ENCODE measurements at places on chromosomes 12 and 14.

- DNase-seq, result no peak
These were observed 42.0 kb downstream of the CKB start for GRCh38 chr14:103480595-103480994.

DNA sequence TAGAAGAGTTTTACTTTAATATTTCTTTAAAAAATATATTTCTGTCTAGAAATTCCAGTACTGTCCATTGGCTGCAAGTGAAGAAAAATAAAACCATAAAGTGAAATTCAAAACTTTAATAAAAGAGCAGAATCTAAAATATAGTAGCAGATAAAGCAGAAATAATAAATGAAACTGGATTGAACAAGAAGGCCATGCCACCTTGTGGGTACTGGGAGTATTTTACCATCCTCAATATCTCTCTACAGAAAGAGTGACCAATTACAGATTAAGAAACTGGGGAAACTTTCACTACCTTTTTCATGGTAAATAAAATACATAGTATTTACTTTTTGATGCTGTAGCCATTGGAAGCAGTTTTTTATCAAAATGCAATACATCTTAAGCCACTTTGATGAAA, 220.5 kb downstream of the BCAT1 start:
- no peak for DNase-seq

GRCh38 chr12:9334041-9334692, 126.0 kb upstream of the PZP start:
- no peak for DNase-seq

GRCh38 chr12:124336742-124337520, 42.0 kb downstream of the RFLNA start:
- DNase-seq, result no peak

DNA sequence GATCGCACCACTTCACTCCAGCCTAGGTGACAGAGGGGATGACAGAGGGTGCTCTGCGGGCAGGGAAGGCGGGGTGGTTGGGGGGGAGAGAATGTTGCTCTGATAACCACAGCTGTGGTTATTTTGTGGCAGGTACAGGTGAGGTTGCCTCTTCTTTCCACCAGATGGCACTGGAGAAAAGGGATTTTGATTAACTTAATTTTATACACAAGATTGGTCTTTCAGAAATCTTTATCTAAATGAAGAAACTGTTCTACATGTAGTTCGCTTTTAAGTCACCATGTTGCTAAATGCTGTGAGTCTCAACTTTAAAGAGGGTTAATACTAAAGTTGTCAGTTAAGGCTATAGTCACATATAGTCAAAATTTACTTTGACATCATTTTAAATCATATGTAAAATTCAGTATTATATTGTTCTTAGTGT, 25.7 kb downstream of the FGF23 start:
- peak; percentile 9 for DNase-seq

Data from activated CD4-positive, alpha-beta T cell treated with anti-CD3 and anti-CD28 coated beads for 4 hours (primary cell).